ENCODE measurements at places on chromosomes 2 and 18. TPM values are rescaled to one million over a fixed set of nuclear protein-coding genes. Genes with fewer than 3 reads are reported as not detected.

DNA sequence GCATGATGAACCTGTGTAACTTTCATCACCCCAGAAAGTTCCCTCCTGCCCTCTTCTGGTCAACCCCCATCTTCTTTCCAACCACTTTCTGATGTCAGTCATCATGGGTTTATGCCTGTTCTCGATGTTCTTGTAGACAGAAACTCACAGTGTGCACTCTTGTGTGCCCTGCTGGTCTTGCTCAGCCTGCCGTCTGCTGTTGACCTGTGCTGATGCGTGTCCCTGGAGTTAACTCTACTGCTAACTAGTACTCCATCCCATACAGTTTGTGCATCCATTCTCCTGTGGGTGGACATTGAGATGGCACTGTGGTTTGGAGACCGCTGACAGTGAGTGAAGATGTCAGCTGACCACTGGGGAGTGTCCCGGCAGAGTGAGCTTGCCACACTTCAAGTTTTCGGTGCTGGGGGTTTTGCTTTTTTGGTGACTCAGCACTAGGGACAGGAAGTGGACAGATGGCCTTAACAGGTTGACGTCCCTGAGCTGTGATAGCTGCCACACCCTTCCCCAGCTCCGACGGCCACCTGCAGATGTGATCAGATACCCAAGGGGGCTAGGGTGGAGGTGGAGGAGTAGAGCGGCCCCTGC lies 14.8 kb downstream of the KLHL29 start:
- no peak for ATAC-seq

Gene ANKRD30B
- total RNA-seq, result not detected

- ATAC-seq, result no peak
Observed at GRCh38 chr18:24702001-24702515, 241.6 kb downstream of the HRH4 start.

Gene CFAP65
- not detected for total RNA-seq

- ATAC-seq, result no peak
Observed at GRCh38 chr2:218168635-218169462, 2.1 kb upstream of the CXCR1 start.

GRCh38 chr18:77073336-77074093 lies 59.1 kb downstream of the MBP start:
- ATAC-seq, result no peak

DNA sequence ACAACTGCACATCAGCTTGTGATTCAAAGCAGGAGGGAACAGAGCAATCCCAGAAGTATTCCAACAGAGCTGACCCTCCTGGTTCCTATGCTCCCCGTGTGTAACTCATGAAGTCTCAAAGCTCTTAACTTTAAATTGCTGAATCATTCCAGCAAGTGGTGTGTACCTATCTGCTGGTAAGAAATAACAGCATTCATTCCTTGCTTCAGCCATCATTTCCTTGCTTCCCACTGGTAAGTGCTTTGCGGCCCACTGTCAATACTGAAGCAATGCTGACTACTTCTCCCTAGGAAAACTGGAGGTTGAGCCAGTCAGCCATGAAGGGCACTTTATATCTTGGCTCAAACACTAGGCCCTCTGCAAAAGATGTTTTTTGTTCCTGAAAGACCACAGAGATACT lies 222.4 kb downstream of the EXOC6B start:
- no peak for ATAC-seq

GRCh38 chr2:101517758-101518271 lies 42.9 kb upstream of the RFX8 start:
- peak; percentile 50 for ATAC-seq

- ATAC-seq, result no peak
Observed at GRCh38 chr2:120744817-120745216, 9.1 kb downstream of the GLI2 start.

GRCh38 chr18:74420481-74420880 lies 36.6 kb downstream of the DIPK1C start:
- ATAC-seq, result no peak

DNA sequence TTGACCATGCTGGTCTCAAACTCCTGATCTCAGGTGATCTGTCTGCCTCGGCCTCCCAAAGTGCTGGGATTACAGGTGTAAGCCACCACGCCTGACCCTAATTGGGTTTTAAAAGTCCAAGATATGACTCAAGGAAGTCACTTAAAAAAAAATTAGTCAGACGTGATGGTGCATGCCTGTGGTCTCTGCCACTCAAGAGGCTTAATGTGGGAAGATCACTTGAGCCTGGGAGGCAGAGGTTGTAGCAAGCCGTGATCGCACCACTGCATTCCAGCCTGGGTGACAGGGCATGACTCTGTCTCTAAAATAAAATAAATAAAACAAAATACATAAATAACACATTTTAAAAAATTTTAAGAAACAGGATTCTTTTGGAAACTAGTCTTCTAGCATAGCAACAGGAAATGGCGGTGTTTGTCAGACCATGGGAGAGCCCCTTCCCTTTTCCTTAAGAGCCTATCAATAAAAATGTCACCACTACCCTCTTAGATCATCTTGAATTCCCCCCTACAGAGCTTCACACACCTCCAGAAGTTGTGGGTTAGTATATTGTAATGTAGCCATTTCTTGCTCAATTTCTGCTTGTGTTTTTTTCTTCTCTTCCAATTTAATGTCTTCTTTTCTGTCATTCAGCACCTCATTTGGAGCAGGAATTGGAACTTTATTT lies 20.1 kb downstream of the SFT2D3 start:
- peak; percentile 74 for ATAC-seq

Gene UPP2
- total RNA-seq, result not detected
